ENCODE measurements at places on chromosomes 16 and 17.

DNA sequence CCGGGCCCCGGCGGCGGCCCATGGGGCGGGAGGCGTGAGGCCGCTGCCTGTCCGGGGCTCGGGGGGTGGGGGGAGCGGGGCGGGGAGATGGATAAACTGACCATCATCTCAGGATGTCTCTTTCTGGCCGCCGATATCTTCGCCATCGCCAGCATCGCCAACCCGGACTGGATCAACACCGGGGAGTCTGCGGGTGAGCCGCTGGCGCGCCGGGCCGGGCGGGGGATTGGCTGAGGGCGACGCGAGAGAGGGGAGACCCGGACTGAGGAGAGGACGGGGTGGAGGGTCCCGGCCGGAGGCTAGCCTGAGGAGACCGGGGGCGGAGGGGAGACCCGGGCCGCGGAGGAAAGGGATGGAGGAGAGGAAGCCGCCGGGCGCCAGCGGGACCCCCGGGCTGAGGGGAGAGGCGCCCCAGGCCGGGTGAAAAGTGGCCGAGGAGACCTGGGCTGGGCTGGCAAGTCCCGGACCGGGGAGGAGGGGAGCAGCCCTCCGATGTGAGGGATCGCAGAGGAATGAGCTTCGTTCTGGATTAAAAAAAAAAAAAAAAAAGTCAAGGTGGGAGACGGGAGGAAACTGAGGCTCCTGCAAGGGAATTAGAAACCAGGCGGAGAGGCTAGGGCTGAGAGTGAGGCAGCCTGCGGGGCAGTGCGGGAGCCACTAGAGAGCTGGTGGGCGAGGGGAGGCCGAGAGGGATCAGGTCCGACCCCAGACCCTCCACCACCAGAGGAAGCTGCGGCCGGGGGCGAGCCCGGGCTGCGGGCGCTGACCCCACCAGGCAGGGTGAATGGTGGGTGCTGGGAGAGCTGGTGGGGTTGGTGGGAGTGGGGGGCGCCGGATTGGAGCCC is 526 bp downstream of the MOSMO start:
- peak; percentile 30 for ATAC-seq

DNA sequence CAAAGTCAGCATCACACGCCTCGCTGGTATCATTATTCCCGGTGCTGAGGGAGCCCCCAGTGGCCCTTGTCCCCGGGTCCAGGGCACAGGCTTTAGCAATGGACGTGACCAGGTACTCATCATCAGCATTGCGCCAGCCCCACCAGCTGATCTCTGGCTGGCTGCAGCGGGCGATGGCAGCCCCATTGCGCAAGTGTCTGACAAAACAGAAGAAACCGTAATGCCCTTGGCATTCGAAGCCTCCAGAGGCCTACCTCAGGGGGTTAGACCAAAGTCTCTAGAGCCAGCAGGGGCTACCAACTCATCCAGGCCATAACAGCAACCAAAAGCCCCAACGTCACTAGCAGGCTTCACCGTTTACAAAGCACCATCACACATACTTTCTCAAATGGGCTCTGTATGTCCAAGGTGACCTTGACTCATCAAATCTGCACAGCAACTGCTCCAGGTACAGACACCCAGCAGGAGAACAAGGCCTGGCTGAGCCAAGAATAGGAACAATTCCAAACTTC is 7.3 kb downstream of the MTMR4 start:
- no peak for ATAC-seq

GRCh38 chr17:5877366-5877765 is 192.8 kb upstream of the WSCD1 start:
- ATAC-seq: no peak

DNA sequence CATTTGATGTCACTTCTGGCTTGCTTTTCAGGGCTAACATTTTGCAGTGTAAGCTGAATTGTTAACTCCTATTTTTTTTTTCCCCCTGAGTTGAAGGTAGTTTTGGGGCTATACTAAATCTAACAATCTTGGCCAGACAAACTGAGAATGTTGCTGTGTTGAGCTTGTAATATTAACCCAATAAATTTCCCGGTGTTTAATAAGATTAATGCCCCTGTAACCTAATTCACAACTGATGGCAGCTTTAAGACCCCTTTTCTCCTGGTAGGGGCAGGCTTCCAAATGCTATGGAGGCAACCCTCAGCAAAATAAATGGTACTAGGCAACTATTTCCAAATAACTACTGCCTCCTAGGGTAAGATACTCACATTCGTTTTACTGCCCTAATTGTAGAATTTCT is 549.6 kb upstream of the KIF2B start:
- ATAC-seq: no peak

- no peak for ATAC-seq
These were observed 286.2 kb upstream of the FOXF1 start for GRCh38 chr16:86224126-86224525.

- no peak for ATAC-seq
These were observed 145.6 kb upstream of the CHMP6 start for GRCh38 chr17:80845863-80846671.

- no peak for ATAC-seq
These were observed 807.3 kb upstream of the CA10 start for GRCh38 chr17:52965856-52966255.

DNA sequence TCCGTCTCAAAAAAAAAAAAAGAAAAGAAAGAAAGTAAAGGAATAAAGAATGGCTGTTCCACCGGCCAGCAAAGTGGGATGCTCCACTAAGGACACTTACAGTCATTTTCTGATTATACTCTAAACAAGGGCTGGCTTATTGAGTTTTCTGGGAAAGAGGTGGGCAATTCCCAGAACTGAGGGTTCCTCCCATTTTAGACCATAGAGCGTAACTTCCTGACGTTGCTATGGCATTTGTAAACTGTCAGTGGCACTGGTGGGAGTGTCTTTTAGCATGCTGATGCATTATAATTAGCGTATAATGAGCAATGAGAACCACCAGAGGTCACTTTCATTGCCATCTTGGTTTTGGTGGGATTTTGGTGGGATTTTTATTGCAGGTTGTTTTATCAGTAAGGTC is 58.0 kb downstream of the PIGL start:
- ATAC-seq: no peak

DNA sequence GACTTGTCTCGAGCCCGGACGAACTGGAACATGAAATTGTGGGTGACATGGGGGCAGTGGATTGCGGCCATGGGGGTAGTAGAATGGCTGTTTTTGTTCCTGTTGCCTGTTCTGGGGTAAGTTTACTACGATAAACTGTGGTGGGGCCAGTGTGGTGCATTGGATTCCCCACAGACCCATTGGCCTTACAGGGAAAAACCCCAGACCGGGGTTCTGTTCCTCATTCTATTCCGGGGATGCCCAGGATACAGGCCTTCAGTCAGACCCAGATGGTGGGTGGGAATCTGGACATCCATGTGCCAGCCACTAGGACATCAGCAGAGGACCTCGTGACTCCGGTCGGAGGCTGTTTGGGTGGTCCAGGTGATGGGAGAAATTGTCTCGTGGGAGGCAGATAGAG is 88.1 kb downstream of the ABCC1 start:
- no peak for ATAC-seq

GRCh38 chr17:13437966-13438779 is 163.6 kb downstream of the HS3ST3A1 start:
- no peak for ATAC-seq

GRCh38 chr16:22203091-22203490 is 3.0 kb upstream of the EEF2K start:
- ATAC-seq: no peak

GRCh38 chr17:10984220-10984619 is 146.3 kb upstream of the PIRT start:
- ATAC-seq: no peak

- peak; percentile 77 for ATAC-seq
These were observed 166.2 kb downstream of the XYLT1 start for GRCh38 chr16:17304491-17305119.

DNA sequence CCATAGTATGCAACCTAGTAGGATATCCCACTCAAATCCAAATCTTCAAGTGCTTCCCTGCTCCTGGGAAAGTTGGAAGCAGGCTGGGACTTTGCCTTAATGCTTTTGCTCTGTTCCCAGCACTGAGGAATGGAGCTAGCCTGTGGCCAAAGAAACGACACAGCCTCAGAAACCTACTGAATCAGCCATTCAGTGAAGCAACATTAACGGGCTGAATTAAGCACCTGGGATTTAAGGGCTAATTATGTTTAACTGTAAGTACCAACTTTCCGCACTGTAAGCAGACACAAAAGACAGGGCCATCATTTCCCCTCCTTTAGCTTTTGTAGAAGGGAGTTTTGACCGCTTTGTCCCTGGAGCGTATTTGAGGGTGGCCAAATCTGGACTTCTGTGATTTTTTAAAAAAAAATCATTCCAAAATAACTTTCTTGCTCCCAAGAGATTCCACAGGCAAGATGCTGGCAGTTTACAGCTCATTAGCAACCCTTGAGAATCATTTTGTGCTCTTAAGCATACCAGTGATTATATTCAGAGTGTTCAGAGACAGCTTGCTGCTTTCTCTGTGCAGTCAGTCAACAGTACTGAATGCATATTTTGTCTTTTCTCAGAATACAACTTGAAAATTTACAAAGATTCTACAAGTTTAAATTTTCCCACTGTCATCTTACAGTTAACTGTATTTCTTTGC is 17.6 kb upstream of the NOL11 start:
- ATAC-seq: no peak

- ATAC-seq: peak; percentile 91
These were observed 17.9 kb downstream of the PSME3IP1 start for GRCh38 chr16:57167953-57168352.

DNA sequence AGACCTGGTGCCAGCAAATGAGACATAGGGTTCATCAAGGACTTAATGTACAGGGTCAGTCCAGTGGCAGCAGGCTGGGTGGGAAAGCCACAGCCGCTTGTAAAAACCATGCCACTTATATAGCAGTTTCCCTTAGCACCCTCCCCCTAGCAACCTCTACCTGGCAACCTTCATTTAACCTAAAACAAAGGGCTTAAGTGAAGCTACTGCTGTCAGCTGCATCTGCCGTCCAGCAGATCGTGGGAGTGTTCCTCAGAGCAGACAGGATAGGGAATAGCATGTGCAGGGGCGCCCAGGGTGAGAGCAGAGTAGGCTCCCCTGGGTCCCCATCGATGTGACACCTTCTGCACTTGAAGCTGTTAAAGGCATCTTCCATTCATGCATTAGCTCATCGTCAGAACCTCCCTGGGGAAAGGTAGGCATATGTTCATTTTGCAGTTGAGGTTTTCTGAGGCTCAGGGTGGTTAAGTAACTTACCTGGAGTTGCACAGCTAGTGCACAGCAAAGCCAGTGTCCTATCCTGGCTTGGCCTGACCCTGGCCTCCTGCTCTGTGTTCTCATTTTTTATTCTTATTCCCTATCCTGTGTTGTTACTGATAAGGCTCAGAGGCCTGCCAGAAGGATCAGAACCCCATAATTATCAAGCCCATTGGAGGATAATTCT is 112.5 kb downstream of the SOCS1 start:
- no peak for ATAC-seq

GRCh38 chr16:49600536-49600935 is 226.9 kb downstream of the C16orf78 start:
- ATAC-seq: peak; percentile 19

DNA sequence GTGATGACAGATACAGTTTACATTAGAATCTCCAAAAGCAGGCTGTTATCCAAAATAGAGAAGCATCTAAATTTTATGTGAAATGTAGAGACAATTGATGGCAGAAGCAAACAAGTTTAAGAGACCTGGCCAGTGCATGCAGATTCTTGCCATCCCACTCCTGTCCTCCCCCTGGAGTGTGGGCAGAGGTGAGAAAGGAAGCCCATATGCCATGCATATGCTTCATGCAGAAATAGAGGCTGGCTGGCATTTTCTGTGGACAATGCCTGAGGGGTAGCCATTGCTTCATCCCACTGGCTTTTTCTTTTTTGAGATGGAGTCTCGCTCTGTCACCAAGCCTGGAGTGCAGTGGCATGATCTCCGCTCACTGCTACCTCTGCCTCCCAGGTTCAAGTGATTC is 382.1 kb downstream of the RBFOX1 start:
- ATAC-seq: no peak

GRCh38 chr17:64658931-64659330 is 3.2 kb downstream of the SMURF2 start:
- ATAC-seq: no peak

GRCh38 chr17:38324141-38324697 is 19.5 kb downstream of the GPR179 start:
- no peak for ATAC-seq

- no peak for ATAC-seq
These were observed 70.0 kb downstream of the IRX6 start for GRCh38 chr16:55393991-55394390.

DNA sequence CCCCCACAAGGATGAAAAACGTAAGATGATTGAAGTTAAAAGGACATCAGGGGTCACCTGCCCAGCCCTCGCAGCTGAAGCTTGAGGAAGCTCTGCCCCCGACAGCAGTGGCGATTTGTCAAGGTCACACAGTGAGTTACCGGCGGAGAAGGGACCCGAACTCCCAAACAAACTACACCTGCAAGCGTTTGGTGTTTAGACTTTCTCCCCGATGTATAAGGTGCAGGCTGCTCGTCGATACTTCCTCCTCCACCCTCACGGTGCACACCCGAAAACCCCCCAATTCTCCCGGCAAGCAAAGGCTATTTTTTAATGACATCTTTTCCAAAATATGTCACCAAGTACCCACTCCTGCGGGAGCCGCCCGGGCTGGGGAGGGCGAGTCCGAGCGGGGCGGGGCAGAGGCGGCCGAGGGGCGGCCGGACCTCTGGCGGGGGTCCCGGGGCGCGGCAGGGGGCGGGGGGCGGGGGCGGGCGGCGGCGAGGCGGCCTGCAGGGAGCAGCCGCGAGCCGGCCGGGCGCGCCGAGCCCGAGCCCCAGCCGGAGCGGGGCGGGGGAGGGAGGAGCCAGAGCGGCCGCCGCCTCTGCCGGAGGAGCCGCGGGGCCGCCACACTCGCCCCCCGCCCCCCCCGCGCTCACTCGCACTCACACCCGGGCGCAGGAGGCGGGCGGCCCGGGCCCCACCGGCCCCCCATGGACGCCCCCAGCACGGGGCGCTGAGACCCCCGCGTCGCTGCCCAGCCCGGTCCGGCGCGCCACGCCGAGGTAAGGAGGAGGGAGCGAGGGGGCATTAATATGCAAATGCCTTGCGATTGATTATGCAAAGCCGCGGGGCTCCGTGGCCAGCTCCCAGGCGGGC is at the start of gene THRA:
THRA (plus strand) TSS at position 637 of the 858 bp plus-strand sequence. CDS start 11,524 bp downstream, outside the sequence.
- peak; percentile 55 for ATAC-seq
